ENCODE measurements at places on chromosomes 1 and 21.

GRCh38 chr1:198651650-198652400 is 13.0 kb downstream of the PTPRC start:
- DNase-seq = peak; percentile 69

DNA sequence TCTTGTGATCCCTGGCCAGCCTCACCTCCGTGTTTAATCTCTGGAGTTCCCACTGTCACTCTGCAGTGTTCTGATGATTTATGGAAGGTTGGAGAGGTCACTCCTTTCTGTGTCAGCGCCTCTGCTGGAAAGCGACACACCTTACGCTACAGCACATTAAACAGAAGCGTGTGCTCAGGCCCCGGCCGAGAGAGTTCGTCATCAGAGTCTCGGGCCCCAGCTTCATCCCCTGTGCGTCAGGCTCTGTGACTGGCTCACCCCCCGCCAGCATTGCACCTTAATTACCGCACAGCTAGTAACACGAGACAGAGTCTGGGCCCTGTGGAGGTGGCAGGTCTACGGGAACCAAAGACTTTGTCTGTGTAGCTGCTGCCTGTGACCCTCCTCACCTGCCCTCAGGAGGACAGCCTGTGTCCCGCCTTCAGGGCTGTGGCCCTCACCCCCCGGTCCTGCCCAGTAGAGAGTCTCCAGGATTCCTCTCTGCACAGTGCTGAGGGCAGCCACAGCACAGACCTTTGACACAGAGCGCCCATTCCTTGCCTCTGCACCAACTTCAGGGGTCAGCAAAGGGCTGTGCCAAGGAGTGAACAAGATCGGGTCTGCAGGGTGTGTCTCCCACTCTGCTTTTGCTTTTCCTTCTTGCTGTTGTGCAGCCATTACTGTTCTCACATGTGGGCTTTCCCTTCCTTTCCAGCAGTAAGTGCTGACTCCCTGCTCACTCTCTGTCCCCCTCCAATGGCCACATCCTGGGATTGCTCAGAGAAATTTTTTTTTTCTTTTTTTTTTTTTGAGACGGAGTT is 157.6 kb downstream of the PGBD5 start:
- peak; percentile 58 for DNase-seq

DNA sequence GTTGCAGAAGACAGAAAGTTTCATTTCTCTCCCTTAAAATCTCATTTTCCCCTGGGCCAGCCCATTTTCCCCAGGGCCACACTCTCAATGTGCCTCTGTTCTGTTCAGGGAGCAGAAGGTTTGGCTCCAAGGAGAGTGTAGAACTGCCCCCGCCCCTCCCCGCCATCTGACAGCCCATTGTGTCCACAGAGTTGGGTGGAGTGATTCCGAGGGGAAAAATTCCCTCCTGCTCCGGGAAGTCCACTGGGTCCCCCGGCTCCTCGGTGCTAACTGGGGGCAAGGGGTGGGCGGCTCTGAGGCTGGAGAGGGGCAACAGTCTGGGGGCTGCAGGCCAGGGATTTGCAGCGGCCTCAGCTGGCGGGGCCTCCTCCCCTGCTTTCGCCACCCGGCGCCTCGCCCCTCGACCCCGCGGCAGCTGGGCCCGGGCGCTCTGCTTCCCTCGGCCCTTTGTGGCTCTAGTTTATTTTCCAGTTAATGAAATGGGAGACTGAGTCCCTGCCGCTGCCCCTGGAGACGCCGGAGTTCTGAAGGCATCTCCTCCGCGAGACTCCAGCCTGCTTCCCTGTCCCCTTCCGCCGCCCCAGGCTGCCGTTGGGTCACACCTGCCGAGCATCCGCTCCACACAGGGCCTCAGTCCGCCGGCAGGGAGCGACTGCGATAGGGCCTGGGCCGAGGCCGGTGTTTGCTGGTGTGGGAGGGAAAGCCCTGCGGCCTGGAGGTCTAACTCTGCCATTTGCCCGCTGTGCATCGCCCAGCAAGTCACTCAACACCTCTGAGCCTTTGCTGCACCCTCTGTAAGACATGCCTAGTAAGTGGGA is 14.7 kb upstream of the KIRREL1 start:
- DNase-seq = no peak

- no peak for DNase-seq
Measured at GRCh38 chr1:166184897-166185296, 18.1 kb upstream of the FAM78B start.

- no peak for DNase-seq
Measured at GRCh38 chr1:181169281-181169865, 80.9 kb downstream of the IER5 start.

- no peak for DNase-seq
Measured at GRCh38 chr1:1130206-1131120, 14.6 kb upstream of the C1orf159 start.

- DNase-seq = no peak
Measured at GRCh38 chr1:65844821-65845534, 52.3 kb downstream of the PDE4B start.

- peak; percentile 81 for DNase-seq
Measured at GRCh38 chr21:35395728-35396127, 346.6 kb upstream of the RUNX1 start.

- no peak for DNase-seq
Measured at GRCh38 chr1:47751996-47752451, 245.2 kb downstream of the TRABD2B start.

- peak; percentile 48 for DNase-seq
Measured at GRCh38 chr1:153805886-153806719, 30.9 kb downstream of the SLC27A3 start.

GRCh38 chr1:24586970-24587820 is 31.3 kb downstream of the NCMAP start:
- DNase-seq = peak; percentile 62

- DNase-seq = no peak
Measured at GRCh38 chr1:42740851-42741580, 980 bp upstream of the CLDN19 start.

GRCh38 chr1:223350361-223350908 is 13.5 kb downstream of the SUSD4 start:
- DNase-seq = no peak

DNA sequence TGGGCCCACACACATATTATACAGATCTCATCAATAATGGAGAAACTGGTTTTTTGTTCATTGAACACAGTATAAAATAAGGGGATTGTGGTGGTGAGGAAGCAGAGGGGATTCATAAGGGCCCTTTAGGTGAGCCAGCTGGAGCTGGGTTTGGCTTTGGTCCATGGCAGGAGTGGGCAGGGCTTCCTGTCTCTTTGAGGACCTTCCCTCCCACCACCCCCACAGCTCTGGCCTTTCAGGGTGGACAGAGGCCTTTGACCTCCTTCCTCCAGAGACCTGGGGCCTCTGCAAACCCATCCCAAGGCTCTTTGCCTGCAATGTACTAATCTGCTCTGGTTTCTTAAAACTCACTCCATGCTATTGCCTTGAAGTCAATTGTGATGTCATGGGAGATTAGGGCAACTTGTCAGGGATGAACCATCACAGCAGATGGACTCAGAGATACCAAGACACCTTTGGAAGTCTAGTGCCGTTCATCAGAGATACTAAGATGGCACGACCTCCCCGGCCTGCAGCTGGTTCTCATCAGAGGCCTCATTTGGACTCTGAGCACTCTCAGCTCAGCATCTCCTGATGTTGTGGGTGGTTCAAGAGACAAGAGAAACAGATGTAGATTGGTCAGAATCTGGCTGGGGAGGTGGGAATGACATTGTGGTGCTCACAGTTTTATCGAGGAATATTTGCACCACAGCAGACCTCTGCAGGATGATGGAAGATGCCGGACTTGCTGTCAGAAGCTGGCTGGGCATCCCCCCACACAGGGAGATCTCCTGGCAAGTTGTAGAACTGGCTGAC is 37.9 kb downstream of the LHX4 start:
- no peak for DNase-seq

DNA sequence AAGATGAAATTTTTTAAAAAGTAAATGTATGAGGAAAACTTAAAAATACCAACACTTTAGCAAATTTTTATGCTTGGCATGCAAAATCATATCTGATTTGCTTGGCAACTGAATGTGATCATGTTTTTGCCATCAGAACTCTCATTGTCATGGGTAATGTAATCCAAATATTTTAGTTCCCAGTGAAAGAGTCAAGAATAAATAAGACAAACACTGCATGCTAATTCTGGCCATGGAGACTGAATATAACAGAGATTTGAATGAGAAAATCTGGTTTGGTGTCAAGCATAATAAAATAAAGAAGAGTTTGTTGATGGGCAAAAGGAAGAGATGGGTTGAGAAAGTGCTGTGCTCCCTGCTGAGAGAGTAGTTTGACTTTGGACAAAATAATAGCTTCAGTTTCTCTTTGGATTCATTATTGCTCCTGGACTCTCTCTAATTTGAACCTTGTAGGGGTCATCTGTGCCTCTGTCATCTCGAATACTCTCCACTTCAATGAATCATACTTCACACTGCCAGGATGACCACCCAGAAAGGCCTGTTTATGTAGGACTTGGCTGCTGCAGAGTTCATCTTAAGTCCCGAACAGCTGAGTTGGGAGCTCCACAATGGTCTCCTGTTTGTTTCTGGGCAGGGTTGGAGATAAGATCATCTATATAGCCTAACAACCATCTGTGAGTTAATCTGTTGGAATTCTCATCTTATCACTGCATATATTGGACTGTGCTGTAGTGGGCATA is 34.4 kb downstream of the ADAMTS1 start:
- no peak for DNase-seq

GRCh38 chr1:11690397-11691301 is 861 bp upstream of the DRAXIN start:
- DNase-seq = peak; percentile 36

Data from inflammatory macrophage treated with lipopolysaccharide for 4 hours (primary cell).